Mesangial cell (primary cell): ENCODE measurements at places on chromosomes 1 and 21. TPM values are rescaled to one million over a fixed set of nuclear protein-coding genes. Genes with fewer than 3 reads are reported as not detected.

The CSMD2 gene
- 0.13 and 0.16 TPM in 2 replicates for total RNA-seq

The TNFRSF4 gene
- total RNA-seq, result 1.8 and 3.4 TPM in 2 replicates

The C1orf116 gene
- 1.3 and 2.4 TPM in 2 replicates for total RNA-seq

The CNN3 gene
- total RNA-seq, result 210 and 277 TPM in 2 replicates

The IGSF3 gene
- total RNA-seq, result 13.7 and 30.8 TPM in 2 replicates

The TPTE gene
- total RNA-seq, result not detected in 2 replicates

The RCAN1 gene
- 16.8 and 21.6 TPM in 2 replicates for total RNA-seq

The LHX4 gene
- total RNA-seq, result under 0.01 and 0.13 TPM in 2 replicates

The ZNF593OS gene
- total RNA-seq, result 0.13 TPM in 1 of 2 replicates, not detected in the other

The HTR6 gene
- not detected in 2 replicates for total RNA-seq

The OR2T35 gene
- not detected in 2 replicates for total RNA-seq

The DOCK7 gene
- 19.6 and 29.7 TPM in 2 replicates for total RNA-seq

The FBXO42 gene
- 13.5 and 22.2 TPM in 2 replicates for total RNA-seq

The FALEC gene
- 0.49 TPM in 1 of 2 replicates, not detected in the other for total RNA-seq

The JAK1 gene
- total RNA-seq, result 80.8 and 113 TPM in 2 replicates

The NES gene
- total RNA-seq, result 13.4 and 31.9 TPM in 2 replicates

The PRKACB gene
- total RNA-seq, result 7.8 and 9.8 TPM in 2 replicates

The RNF115 gene
- 7.7 and 9.4 TPM in 2 replicates for total RNA-seq

The YBEY gene
- 11.1 and 21.6 TPM in 2 replicates for total RNA-seq

The UBE2Q1 gene
- total RNA-seq, result 14.0 and 24.0 TPM in 2 replicates

The TMCC2 gene
- 3.0 and 5.2 TPM in 2 replicates for total RNA-seq

The FAM131C gene
- total RNA-seq, result 0.65 and 3.7 TPM in 2 replicates

The CCDC181 gene
- total RNA-seq, result 0.38 and 0.65 TPM in 2 replicates

The CGN gene
- total RNA-seq, result 2.0 and 5.2 TPM in 2 replicates

The LGALS8 gene
- 23.5 and 36.9 TPM in 2 replicates for total RNA-seq

The OLFML3 gene
- 4.9 and 53.6 TPM in 2 replicates for total RNA-seq

The BTBD8 gene
- total RNA-seq, result 0.65 and 3.0 TPM in 2 replicates

The RNU1-4 gene
- total RNA-seq, result under 0.01 TPM in 2 replicates

The CAMTA1 gene
- 36.5 and 57.4 TPM in 2 replicates for total RNA-seq

The HDGF gene
- total RNA-seq, result 130 and 187 TPM in 2 replicates

The CLCA4 gene
- total RNA-seq, result not detected in 2 replicates

The SFN gene
- total RNA-seq, result 21.7 and 44.3 TPM in 2 replicates

The SIPA1L2 gene
- 10.8 and 29.8 TPM in 2 replicates for total RNA-seq

The PLXNA2 gene
- total RNA-seq, result 2.8 and 5.9 TPM in 2 replicates

The PRAMEF18 gene
- total RNA-seq, result not detected in 2 replicates

The MYCL gene
- 0.63 and 2.1 TPM in 2 replicates for total RNA-seq

The TAS1R1 gene
- total RNA-seq, result not detected in 2 replicates

The NUP210L gene
- total RNA-seq, result not detected in 2 replicates

The LCE2C gene
- not detected in 2 replicates for total RNA-seq

The PCNX2 gene
- total RNA-seq, result 7.7 and 14.5 TPM in 2 replicates

The EXO1 gene
- 1.0 and 13.2 TPM in 2 replicates for total RNA-seq

The PTGS2 gene
- total RNA-seq, result 0.16 and 0.38 TPM in 2 replicates

The SUSD4 gene
- 0.63 and 2.0 TPM in 2 replicates for total RNA-seq

The KCNE2 gene
- total RNA-seq, result not detected in 2 replicates

The DSCAM gene
- total RNA-seq, result not detected in 2 replicates

The PYHIN1 gene
- not detected in 2 replicates for total RNA-seq

The LCE1C gene
- not detected in 2 replicates for total RNA-seq

The SLAMF9 gene
- not detected in 2 replicates for total RNA-seq

The BMP8B gene
- total RNA-seq, result 0.49 and 0.76 TPM in 2 replicates

The CSF3R gene
- total RNA-seq, result not detected in 2 replicates

The AMIGO1 gene
- total RNA-seq, result 0.65 and 2.4 TPM in 2 replicates

The C2CD2 gene
- 9.1 and 25.4 TPM in 2 replicates for total RNA-seq

The PTPRU gene
- total RNA-seq, result 27.5 and 51.3 TPM in 2 replicates

The IGSF5 gene
- 0.33 and 0.89 TPM in 2 replicates for total RNA-seq

The FAM110D gene
- total RNA-seq, result 0.25 TPM in 1 of 2 replicates, not detected in the other

The SPRR1B gene
- total RNA-seq, result not detected in 2 replicates
